ENCODE measurements at places on chromosomes 2 and 18.

GRCh38 chr18:1483385-1483784 is 578.7 kb downstream of the ADCYAP1 start:
- DNase-seq = no peak

DNA sequence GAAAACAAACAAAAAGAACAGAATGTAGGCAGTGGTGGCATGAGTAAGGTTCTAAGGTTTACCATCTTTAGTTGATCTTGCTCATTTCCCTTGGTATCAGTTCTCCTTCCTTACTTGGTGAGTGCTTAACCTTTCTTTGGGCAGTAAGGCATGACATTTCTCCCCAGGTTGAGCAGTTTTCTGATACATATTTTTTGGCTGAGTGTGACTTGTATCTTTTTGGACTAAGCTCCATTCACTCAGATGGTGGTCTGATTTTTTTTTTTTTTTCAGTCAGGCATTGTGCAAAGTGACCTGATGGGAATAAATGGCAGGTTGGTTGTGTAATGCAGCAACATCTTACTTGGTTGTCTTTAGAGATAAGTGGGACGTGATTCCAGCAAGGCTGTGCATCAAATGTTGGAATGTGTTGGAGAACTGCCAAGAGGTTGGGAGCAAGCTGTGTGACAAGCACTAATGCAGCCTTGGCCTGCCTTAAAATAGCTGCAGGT is 15.1 kb downstream of the SPTBN1 start:
- peak; percentile 39 for DNase-seq

GRCh38 chr18:33540392-33540791 is 37.6 kb upstream of the ASXL3 start:
- no peak for DNase-seq

GRCh38 chr18:21406116-21406515 is 164.1 kb downstream of the GREB1L start:
- DNase-seq = no peak

- DNase-seq = no peak
Observed at GRCh38 chr2:7020939-7021470, 103.8 kb downstream of the RNF144A start.

GRCh38 chr2:238338710-238339394 is 18.5 kb downstream of the TRAF3IP1 start:
- no peak for DNase-seq

- DNase-seq = no peak
Observed at GRCh38 chr2:65294701-65295100, 67.1 kb downstream of the ACTR2 start.

DNA sequence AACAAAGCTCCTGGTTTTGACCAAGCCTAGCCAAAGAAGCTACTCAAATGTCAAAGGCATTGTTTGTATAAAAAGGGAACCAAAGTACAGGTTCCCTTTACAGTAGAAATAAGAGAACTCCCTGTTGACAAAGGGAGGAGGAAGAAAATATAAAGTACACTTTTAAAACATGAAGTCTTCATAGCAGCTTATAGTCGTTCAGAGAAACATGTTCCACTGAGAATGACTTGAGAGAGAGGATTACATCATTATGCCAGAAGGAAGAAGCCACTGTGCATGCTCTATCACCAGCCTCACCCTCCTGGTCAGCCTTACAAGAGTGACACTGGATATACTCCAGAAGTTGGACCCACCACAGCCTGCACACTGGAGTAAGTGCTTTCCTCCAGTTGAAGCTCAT is 2.5 kb upstream of the DHRS9 start:
- DNase-seq = no peak

Measured in GM10248 (cell line).